ENCODE measurements at places on chromosomes 1 and 21. TPM values are rescaled to one million over a fixed set of nuclear protein-coding genes. Genes with fewer than 3 reads are reported as not detected.

DNAJC28 gene
- total RNA-seq = 1.9 TPM

GJB5 gene
- not detected for total RNA-seq

DHRS3 gene
- total RNA-seq = 71.6 TPM

TMEM269 gene
- under 0.01 TPM for total RNA-seq

TSPEAR gene
- total RNA-seq = not detected

KCNT2 gene
- 8.2 TPM for total RNA-seq
